ENCODE measurements at places on chromosomes 12 and 14.

DNA sequence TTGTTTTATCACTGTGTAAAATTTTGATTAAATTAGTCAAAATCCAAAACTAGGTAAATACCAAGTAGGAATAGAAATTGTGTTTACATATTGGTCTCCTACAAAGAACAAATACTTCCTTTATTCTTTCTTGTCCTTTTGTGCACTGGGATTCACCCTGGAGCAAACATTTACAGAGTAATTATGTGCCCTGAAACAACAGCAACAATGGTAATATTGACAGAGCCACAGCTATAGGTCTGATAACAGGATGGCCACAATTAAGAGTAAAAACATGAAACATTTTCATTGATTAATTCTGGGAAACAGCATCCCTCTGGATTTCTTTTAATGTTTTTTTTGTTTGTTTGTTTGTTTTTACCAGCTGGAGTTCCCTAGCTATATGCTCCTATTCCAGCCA is 61.2 kb downstream of the SLC38A6 start:
- DNase-seq = no peak

- DNase-seq = no peak
Measured at GRCh38 chr12:128056136-128056801, 210.7 kb upstream of the TMEM132C start.

DNA sequence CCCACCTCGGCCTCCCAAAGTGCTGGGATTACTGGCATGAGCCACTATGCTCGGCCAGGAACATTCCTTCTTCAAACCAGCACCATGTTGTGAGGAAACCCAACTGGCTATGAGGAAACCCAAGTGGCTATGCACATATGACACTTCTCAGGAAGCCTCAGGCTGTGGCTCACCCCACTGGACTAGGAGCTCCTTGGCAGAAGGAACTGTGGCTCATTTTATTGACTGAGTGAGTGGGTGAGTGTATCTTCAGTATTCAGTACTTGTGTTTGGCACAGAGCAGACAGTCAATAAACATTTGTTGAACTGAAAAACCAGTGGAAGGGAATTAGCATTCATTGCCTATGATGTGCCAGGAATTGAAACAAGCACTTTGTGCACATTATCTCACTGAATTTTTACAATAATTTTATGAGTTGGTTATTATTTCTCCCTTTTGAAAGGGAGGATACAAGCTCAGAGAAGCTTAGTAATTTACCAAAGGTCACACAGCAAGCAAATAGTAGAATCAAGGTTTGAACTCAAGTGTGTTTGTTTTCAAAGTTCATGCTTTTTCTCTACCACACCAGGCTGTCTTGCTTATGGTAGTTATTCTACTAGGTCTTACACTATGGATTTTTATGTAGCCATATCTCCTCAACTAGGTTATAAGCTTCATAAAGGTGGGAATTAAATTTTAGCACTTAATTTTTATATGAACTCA is 121.6 kb downstream of the VEZT start:
- DNase-seq = no peak

GRCh38 chr14:94671870-94672444 is 59.8 kb downstream of the SERPINA3 start:
- DNase-seq = no peak

DNA sequence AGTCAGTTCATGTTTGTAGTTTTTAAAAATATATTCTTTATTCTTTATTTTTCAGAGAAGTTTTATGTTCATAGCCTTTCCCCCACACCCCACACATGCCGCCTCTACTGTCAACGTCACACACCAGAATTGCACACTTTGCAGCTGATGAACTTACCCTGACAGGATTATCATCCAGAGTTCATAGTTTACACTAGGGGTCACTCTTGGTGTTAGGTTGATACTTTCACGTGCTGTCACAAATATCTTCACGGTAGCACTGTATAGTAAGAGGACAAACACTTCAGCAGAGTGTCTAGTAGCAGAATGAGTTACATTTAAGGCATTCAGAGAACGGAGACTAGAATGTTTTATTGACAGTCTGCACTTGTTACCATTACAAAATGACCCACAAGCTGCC is 5.1 kb downstream of the DPPA3 start:
- DNase-seq = no peak

DNA sequence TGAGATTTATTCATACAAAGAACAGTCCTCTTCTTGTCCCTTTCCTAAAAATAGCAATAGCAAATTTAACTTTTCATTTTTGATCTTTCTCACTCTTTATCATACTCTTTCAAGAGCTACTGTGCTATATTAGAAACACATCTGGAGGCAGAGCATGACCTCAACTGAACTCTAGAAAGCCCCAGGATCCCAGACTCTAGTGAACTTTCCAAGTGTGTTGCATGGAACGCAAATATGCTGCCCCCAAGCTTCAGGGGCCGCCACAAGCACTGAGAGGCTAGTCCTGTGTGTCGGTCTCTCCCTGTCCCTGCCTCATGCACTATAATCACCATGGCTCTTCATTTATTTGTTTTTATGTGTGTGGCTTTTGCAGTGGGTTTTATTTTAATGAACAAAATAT is 38.7 kb upstream of the ZNF641 start:
- no peak for DNase-seq

GRCh38 chr12:129138776-129139175 is 285.5 kb downstream of the GLT1D1 start:
- DNase-seq = no peak

DNA sequence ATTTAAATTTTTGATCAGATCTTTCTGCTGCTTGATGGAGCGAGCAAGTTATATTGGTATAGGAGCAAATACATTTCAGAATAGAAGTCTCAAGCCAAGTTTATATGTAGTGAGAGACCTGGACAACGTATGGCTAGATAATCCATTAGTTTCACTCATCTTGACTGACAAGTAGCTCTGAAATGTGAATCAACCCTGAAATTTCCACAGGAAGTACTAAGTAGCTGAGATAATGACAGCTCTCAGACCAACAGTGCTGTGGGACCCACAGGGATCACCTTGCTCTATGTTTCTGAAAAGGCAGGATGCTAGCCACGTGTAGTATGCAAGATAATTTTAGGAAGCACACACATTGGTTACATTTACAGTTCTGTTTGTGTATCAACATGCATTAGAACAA is 258.6 kb upstream of the FOXN3 start:
- no peak for DNase-seq

- DNase-seq = no peak
Measured at GRCh38 chr14:27688841-27689444, 1077.6 kb upstream of the FOXG1 start.

Measured in keratinocyte (primary cell).